ENCODE measurements at places on chromosomes 7 and 10.

DNA sequence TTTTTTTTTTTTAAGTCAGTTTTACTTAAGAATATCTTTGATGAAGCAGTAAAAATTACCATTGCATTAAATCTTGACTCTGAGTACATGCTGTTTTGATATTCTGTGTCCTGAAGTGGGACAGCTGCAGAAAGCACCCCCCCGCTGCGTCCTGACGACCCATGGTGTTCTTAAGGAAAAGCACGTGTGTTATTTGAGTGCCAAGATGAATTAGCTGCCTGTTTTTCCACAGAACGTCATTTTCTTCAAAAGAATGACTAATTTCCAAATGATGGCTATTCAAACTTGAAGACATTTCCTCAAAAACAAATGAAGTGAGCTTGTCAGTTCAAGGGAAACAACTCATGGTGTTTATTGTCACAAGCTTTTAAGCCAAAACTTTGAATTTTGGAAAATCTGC is 45.9 kb downstream of the CREM start:
- DNase-seq: no peak

DNA sequence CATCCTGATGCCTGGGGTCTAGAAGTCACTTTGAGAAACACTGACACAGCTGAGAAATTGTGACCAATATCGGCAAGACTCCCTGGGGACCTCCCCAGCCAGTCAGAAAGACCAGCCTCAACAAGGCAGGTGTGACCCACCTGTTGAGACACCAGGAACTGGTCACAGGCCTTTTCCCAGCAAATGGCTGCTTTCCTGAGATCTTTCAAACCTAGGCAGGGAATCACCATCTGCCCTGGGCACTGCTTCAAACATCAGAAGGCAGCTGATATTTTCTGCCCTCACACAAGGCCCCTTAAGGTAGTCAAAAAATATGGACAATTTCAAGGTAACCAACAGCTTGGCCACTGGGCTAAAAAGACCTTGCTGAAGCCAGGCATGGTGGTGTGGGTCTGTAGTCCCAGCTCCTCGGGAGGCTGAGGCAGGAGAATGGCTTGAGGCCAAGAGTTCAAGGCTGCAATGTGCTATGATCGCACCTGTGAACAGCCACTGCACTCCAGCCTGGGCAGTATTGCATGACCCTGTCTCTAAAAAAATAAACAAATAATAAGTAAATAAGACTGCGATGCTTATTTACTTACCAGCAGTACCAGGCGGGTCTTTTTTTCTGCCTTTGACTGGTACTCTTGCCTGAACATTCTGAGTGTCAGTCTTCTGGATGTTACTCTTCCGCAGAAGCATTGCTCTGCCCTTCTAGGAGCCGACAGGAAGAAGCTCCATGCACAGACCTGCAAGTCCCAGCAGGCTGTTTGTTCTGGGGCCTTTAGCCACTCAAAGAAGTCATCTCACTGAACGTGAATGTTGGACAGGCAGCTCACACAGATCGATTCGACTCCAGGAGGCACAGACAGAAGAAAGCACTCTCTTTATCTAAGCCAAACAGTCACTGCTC is 59.7 kb downstream of the SORBS1 start:
- DNase-seq: no peak

DNA sequence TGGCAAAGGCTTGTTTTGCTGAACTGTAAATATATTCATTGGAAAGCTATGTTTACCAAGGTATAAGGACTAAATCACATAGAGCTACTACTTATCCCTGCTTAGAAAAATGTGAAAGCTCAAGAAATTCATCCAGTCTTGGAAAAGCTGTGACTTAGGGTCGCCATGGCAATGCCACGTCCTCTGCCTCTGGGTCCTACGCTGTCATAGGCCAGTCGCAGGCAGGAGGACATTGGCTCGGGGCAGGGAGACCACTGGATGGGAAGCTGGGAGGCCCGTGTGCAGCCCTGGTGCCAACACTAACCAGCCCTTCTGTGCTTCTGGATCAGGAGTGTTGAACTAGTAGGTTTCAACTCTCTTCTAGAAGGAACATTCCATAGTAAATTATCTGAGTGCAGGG is 67.3 kb upstream of the PDZD8 start:
- DNase-seq: no peak

GRCh38 chr10:114859222-114859621 is 37.6 kb downstream of the FHIP2A start:
- no peak for DNase-seq

GRCh38 chr7:36746347-36746746 is 22.1 kb upstream of the AOAH start:
- no peak for DNase-seq

GRCh38 chr10:103635580-103635979 is 142.1 kb downstream of the NEURL1 start:
- DNase-seq: no peak

- DNase-seq: no peak
Measured at GRCh38 chr7:94393246-94394108, 1.2 kb upstream of the COL1A2 start.

- no peak for DNase-seq
Measured at GRCh38 chr10:27959093-27959715, 39.7 kb downstream of the ODAD2 start.

GRCh38 chr7:140349144-140349771 is 49.1 kb downstream of the SLC37A3 start:
- no peak for DNase-seq

- no peak for DNase-seq
Measured at GRCh38 chr10:123529146-123529760, 136.9 kb upstream of the GPR26 start.

- DNase-seq: no peak
Measured at GRCh38 chr10:18044976-18045720, 93.4 kb downstream of the SLC39A12 start.

DNA sequence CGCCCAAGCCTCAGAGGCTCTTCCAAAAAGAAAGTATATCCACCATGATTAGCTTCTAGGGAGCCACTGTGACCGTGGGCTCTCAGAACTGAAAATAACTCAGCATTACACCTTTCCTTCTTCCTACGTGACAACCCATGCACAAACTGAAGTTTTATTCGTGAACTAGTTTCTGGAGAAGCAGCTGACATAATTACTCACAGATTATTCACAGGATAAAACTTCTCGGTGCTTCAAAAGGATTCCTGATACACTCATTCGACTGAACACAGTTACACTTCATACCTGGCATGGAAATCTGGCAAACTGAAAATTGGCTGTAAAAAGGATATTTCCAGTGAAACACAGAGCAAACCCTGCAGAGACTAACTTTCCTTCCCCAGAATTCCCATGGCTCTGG is 139.2 kb upstream of the PTER start:
- no peak for DNase-seq

DNA sequence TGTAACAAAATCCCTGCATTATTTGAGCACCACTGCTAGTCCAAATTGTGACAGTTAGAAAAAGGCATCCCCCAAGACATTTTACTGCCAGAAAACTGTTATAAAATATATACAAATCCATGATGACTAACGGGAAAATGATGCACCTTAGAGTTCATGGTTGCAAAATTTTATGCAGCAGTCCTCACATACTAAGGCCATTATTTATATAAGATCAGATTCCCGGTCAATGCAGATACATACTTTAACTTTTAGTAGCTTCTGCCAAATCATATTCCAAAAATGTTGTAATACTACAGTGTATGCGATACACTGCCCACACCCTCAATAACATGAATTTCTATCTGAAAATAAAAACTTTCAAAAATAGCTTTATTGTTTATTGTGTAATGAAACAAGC is 239.9 kb upstream of the ZNF32 start:
- DNase-seq: no peak

- no peak for DNase-seq
Measured at GRCh38 chr7:134428942-134429341, 30.0 kb downstream of the AKR1B1 start.

DNA sequence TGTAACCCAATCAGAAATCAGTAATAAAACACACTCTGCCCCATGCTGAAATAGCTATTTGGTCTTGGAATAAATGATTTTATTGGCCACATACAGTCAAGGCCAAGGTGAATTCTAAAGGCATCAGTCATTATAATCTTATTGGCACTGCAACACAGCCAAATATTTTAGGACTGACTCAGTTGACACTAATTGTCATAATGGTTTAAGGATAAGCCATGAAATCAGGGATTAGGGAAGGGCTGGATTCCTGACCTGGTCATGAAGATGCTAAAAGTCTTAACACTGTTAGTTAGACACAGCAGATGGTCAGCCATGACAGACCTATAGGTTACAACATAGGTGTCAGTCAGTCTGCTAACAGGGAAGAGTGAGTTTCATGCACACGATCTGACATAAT is 330.3 kb upstream of the NPSR1 start:
- no peak for DNase-seq

GRCh38 chr10:31157123-31158010 is 125.7 kb upstream of the ZNF438 start:
- DNase-seq: no peak

DNA sequence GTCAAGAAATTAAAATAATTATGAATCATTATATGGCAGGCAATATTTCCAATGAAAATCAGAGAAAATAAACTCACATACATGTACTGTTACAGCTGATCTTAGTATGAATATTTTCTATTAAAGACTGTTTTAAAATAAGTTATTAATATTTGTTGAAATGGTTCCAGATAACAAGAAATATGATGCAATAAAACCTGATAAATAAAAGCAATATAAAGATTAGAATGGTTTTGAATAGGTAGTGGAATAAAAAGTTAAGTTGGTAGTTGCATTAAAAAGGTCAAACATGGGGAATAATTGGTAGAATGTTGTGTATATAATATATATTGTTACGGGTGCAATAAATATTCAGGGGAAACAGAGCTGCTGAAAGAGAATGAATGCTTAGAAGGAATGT is 52.5 kb downstream of the MEST start:
- no peak for DNase-seq

GRCh38 chr10:113665352-113665751 is 1.5 kb upstream of the NRAP start:
- DNase-seq: no peak

DNA sequence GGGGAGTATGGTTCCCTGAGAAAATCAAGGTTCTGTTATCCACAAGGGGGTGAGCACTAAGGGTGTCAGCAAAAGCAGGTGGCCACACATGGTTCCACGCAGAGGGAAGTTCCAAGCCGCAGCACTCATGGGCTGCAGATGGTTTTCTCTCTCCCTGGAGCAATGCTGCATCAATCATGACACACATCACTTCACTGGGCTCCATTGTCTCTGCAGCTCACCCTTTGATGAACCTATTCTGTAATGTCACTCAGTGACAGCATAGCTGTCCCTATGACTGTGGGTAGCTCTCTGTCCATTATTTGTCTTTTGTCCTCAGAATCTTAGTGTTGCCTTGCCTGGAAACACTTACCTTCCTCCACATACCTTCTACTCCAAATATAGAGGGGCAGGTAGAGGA is 34.8 kb downstream of the LRRC18 start:
- no peak for DNase-seq

- DNase-seq: no peak
Measured at GRCh38 chr10:12396567-12396966, 47.2 kb downstream of the CAMK1D start.

DNA sequence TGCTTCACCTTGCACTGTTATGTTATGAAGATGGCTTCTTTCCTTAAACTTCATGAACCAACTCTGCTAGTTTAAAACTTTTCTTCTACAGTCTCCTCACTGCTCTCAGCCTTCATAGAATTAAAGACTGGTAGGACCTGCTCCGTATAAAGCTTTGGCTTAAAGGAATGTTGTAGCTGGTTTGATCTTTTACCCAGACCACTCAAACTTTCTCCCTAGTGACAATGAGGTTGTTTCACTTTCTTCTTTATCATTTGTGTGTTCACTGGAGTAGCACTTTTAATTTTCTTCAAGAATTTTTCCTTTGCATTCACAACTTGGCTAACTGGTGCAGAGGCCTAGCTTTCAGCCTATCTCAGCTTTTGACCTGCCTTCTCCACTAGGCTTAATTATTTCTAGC is 316.4 kb upstream of the RNF32 start:
- DNase-seq: no peak

GRCh38 chr10:50622706-50623662 is 772 bp downstream of the SGMS1 start:
- peak; percentile 26 for DNase-seq

- DNase-seq: no peak
Measured at GRCh38 chr7:117350027-117350426, 27.2 kb upstream of the WNT2 start.

DNA sequence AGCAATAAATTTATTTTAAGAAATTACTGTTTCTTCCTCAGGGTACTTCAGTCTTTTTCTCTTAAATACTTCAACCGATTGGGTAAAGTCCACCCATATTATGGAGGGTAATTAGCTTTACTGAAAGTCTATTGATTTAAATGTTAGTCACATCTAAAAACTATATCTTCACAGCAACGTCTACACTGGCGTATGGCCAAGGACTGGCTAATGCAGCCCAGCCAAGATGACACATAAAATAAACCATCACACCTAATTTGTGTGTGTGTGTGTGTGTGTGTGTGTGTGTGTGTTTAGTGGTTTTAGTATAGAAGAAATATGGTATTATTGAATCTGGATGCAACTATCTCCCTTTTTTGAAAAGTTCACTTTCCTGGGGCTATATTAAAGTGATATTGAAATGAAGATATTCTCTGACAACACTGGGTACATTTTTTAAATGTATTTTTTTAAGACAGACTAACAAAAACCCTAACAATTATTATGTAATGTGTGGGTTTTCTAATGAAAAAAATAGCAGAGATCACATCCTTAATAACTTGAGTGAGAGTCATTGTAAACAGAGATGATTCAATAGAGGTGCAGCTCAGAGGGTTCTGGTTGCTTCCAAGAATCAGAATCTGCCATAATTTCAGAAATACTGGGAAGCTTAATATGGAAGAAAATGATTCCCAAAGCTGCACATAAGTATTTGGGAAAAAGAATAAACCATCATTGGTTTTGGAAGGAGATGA is 584.2 kb upstream of the MBL2 start:
- no peak for DNase-seq

GRCh38 chr7:11831156-11831735 is 752 bp downstream of the THSD7A start:
- no peak for DNase-seq

- DNase-seq: no peak
Measured at GRCh38 chr7:30430276-30430675, 48.3 kb downstream of the NOD1 start.

DNA sequence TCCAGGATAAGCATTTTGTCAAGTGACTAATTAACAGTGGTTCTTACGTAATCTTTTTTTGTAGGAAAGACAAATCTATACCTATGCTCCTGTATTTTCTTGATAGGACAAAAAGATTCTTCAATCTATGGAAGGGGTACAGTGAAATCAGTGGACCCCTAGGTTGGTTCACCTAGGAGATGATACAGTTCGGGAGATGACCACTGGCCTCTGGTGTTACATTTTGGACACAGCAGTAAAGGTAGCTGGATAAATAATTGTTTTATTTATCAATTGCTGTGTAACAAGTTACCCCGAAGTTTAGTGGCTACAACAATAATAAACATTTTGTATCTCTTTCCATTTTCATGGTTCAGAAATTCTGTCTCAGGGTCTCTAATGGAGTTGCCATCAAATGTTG is 288.2 kb upstream of the MAGI2 start:
- DNase-seq: no peak

GRCh38 chr10:30743586-30743985 is 114.0 kb upstream of the LYZL2 start:
- no peak for DNase-seq

- DNase-seq: no peak
Measured at GRCh38 chr7:3439333-3440030, 138.4 kb downstream of the SDK1 start.

Data from stimulated activated CD4-positive, alpha-beta T cell treated with anti-CD3 and anti-CD28 coated beads, Interleukin-4, amount 100 ng/mL, for 48 hours (primary cell).